Chondrocyte (in vitro differentiated cells): ENCODE measurements at places on chromosomes 12 and 14.

GRCh38 chr12:90987101-90987500 lies 17.7 kb downstream of the EPYC start:
- no peak for DNase-seq
- H3K4me3 ChIP-seq: no peak overlapping the region

- peak overlapping the region; percentile 98 for H3K27ac ChIP-seq
- no peaks in the 10 kb centered on the region for H3K27me3 ChIP-seq
- DNase-seq: peak; percentile 98
Measured at GRCh38 chr14:21071225-21072030, 1.3 kb downstream of the ARHGEF40 start.

DNA sequence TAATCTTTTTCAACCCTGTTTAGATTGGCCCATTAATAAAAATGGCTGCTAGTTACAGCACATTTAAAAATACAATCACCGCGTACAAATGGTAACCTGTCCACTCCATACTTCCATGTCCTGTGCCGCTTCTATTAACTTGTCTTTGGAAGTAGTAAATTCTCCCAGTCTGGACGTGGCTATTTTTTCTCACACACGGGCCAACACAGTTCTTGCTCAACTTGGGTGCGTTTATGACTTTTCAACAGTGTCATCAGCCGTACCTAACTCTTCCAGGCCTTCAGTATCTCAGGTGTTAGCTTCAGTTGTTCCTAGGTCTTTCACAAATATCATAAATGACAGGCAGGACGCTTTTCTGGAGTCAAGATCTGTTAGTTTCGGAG lies 475 bp upstream of the PCNX1 start:
- no peak for DNase-seq
- peak overlapping the region; percentile 65 for H3K4me3 ChIP-seq
- peak overlapping the region; percentile 85 for H3K27ac ChIP-seq
- H3K36me3 ChIP-seq: no peaks in the 10 kb centered on the region
- no peaks in the 10 kb centered on the region for H3K27me3 ChIP-seq
- H3K4me1 ChIP-seq: peaks cover 43% of the 10 kb centered on the region

DNA sequence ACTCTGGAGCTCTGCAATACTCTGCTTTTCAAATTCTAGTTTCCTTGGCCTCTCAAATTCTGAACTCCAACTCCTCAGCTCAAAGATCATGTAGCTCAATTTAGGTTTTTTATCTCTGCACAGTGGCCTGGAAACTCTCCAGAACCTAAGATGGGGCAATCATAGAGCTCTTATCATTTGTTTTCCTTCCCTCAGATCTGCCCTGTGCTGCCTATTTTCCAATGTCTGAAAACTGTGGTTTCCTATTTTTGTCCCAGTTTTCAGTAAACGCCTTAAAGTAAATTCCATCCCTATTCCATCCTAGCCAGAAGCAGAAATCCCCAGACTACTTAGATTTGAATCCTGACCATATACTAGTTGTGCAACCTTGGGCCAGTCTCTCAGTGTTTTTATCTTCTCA lies 73.2 kb downstream of the CEP83 start:
- H3K36me3 ChIP-seq: peaks cover 16% of the 10 kb centered on the region
- H3K27me3 ChIP-seq: no peaks in the 10 kb centered on the region
- H3K27ac ChIP-seq: no peak overlapping the region
- DNase-seq: no peak

GRCh38 chr12:58356794-58357193 lies 415.4 kb downstream of the ATP23 start:
- no peak for DNase-seq
- no peak overlapping the region for H3K27ac ChIP-seq
- H3K4me3 ChIP-seq: no peak overlapping the region
- peaks cover 22% of the 10 kb centered on the region for H3K4me1 ChIP-seq
- no peaks in the 10 kb centered on the region for H3K27me3 ChIP-seq
- H3K36me3 ChIP-seq: no peaks in the 10 kb centered on the region

GRCh38 chr12:124555168-124556073 lies 12.0 kb downstream of the NCOR2 start:
- no peak overlapping the region for H3K27ac ChIP-seq
- no peak overlapping the region for H3K4me3 ChIP-seq
- peaks cover 52% of the 10 kb centered on the region for H3K4me1 ChIP-seq
- H3K27me3 ChIP-seq: no peaks in the 10 kb centered on the region
- H3K36me3 ChIP-seq: no peaks in the 10 kb centered on the region

DNA sequence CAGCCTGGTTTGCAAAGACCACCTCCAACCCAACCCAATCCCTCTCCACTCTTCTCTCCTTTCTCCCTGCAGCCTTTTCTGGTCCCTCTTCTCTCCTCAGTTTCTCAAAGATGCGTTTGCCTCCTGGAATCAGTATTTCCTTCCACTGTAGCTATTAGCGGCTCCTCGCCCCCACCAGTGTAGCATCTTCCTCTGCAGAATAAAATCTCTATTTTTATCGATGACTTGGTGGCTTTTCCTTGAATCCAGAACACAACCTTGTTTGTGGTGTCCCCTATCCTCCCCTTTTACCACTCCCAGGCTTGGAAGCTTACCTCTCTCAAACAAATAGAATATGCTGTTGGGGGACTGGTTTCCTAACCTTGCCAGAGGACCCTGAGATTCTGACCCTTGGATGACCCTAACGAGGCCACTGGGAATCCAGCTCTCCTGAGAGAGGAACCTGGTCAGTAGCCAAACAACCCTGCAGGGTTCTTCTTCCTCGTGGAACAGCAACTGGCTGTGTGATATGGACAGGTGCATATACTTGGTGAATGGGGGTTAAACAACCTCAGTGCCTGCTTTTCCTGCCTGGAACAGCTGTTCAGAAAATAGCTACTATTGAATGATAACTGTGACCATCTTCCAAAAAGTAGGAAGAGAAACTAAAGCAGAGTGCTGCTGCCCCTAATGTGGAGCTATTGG lies 4.4 kb downstream of the WNT1 start:
- H3K4me3 ChIP-seq: no peak overlapping the region
- H3K4me1 ChIP-seq: peaks cover 54% of the 10 kb centered on the region
- H3K36me3 ChIP-seq: peaks cover 2% of the 10 kb centered on the region
- no peak for DNase-seq

DNA sequence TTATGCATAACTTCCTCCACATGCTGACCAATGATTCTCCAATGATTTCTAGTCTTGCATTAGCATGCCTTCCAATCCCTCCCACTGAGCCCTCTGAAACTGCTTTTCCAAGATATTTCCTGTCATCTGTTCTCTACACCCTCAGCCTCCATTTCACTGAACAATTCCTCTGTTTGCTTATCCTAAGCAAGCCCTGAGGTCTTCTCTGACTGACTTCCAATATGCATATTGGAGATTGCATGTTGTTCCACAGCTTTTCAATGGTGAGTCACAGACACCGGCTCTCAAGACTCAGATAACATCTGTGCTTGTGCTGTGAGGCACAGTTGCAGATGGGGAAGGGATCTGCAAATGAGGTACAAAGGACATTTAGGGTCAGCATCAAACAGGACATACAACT lies 141.0 kb downstream of the SLC16A7 start:
- peaks cover 17% of the 10 kb centered on the region for H3K4me1 ChIP-seq
- H3K27ac ChIP-seq: no peak overlapping the region
- H3K36me3 ChIP-seq: no peaks in the 10 kb centered on the region
- H3K4me3 ChIP-seq: no peak overlapping the region
- DNase-seq: no peak
- no peaks in the 10 kb centered on the region for H3K27me3 ChIP-seq

- no peak overlapping the region for H3K4me3 ChIP-seq
- no peaks in the 10 kb centered on the region for H3K27me3 ChIP-seq
- peaks cover 79% of the 10 kb centered on the region for H3K4me1 ChIP-seq
- DNase-seq: no peak
- H3K27ac ChIP-seq: peak overlapping the region; percentile 86
Measured at GRCh38 chr14:68145539-68145938, 326.0 kb downstream of the RAD51B start.

DNA sequence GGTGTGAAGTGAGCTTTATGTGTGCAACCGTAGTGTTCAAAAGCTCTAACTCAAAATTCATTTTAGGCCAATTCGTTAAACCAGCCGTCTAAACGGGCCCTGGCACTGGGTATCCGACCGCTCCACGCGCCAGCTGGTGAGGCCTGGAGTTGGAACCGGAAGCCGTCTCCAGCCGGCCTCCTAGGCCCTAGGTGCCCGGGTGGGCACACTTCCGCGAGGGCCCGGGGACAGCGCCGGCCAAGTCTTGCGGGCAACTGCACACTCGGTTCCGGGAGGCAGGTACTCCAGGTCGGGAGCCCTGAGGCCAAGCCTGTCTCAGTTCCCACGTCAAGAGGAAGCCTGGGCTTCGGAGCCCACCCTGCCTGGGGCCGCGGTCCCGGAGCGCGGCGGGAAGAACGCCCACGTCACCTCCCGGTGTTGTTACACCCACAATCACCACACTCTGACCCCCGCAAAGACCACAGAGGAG lies 16.2 kb downstream of the OTX2 start:
- H3K27me3 ChIP-seq: peaks cover 66% of the 10 kb centered on the region
- H3K27ac ChIP-seq: no peak overlapping the region
- H3K36me3 ChIP-seq: no peaks in the 10 kb centered on the region
- H3K4me3 ChIP-seq: no peak overlapping the region

GRCh38 chr12:18580291-18580690 lies 157.5 kb downstream of the PLCZ1 start:
- H3K4me1 ChIP-seq: peaks cover 3% of the 10 kb centered on the region
- no peak for DNase-seq
- no peaks in the 10 kb centered on the region for H3K27me3 ChIP-seq
- no peak overlapping the region for H3K27ac ChIP-seq
- H3K36me3 ChIP-seq: peaks cover 2% of the 10 kb centered on the region
- no peak overlapping the region for H3K4me3 ChIP-seq

DNA sequence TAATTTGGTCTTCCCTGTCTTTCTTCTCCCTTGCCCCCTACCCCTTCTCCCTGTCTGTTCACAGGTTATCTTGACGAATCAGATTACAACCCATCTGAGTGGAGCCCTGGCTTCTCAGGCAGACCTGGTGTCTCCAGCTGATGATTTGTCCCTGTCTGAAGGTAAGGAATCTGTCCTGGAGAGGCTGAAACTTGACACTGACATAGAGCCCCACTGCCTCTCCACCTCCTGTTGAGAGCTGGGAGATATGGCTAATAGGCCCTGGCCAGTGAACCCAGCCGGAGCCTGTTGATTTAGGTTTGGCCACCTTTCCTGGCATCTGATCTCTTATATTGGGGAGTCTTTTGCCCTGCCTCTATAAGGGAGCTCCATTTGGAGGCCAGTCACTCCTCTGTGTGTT lies 472.2 kb downstream of the RAD51B start:
- no peak overlapping the region for H3K4me3 ChIP-seq
- no peak for DNase-seq
- no peak overlapping the region for H3K27ac ChIP-seq
- no peaks in the 10 kb centered on the region for H3K27me3 ChIP-seq

GRCh38 chr14:100905166-100905565 lies 1.6 kb upstream of the RTL1 start:
- H3K36me3 ChIP-seq: peaks cover 2% of the 10 kb centered on the region
- H3K4me3 ChIP-seq: peak overlapping the region; percentile 76
- DNase-seq: peak; percentile 60
- peaks cover 18% of the 10 kb centered on the region for H3K4me1 ChIP-seq
- H3K27ac ChIP-seq: no peak overlapping the region

DNA sequence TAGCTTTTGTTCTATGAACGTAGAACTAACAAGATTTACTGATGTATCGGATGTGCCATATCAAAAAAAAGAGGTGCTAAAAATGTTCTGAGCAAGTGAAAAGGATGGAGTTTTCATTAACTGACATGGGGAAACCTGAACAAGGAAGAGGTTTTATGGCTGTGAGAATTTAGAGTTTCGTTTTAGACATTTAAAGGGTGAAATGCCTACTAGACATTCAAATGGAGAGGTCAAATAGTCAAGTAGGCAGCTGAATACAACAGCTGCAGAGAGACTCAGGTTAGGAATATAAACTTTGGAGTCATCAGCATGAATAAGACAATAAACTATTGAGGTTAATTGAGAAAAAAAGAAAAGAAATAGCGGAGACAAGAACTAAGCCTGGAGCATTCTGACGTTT lies 364.9 kb upstream of the GARIN6 start:
- no peaks in the 10 kb centered on the region for H3K27me3 ChIP-seq
- no peak for DNase-seq
- H3K27ac ChIP-seq: no peak overlapping the region
- H3K4me3 ChIP-seq: no peak overlapping the region
- no peaks in the 10 kb centered on the region for H3K4me1 ChIP-seq
- H3K36me3 ChIP-seq: no peaks in the 10 kb centered on the region

- peak overlapping the region; percentile 88 for H3K27ac ChIP-seq
- peaks cover 2% of the 10 kb centered on the region for H3K36me3 ChIP-seq
- peaks cover 73% of the 10 kb centered on the region for H3K4me1 ChIP-seq
- no peaks in the 10 kb centered on the region for H3K27me3 ChIP-seq
- H3K4me3 ChIP-seq: no peak overlapping the region
Measured at GRCh38 chr12:91138337-91138920, 27.1 kb upstream of the LUM start.

DNA sequence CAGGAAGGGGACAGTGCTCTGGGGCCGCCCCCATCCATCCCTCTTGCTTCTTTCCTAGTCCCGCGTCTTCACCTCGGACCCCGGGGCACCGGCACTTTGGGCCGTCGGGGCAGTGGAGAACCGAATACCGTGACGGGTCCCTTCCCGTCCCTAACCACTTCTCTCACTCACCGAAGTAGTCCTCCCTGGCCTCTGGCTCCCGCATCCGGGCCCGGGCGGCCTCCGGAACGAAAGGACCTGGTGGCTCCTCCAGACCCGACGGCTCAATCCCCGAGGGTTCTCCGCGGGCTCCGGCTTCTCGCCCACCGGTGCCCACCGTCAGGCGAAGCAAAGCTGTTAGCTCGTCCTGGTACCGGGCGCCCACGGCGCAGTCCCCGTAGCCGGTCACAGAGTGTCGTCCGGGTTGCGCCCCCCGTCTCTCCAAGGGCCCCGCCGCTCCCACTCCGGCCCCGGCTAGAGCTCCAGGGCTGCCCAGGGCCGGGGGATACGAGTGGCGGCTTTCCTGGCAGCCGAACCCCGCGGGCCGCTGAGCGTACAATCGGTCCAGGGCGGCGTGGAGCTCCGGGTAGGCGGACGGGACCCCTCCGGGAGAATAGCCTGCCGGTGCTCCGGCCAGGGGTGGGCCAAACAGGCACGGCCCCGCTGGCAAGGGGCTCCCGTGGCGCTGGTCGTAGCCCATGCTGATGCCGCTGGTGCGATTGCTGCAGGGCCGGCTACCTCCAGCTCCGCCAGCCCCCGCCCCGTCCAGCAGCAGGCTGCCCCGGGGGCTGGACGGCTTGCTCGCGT lies 1.1 kb downstream of the AJUBA start:
- H3K4me1 ChIP-seq: peaks cover 42% of the 10 kb centered on the region
- no peaks in the 10 kb centered on the region for H3K27me3 ChIP-seq
- DNase-seq: no peak
- peak overlapping the region; percentile 87 for H3K27ac ChIP-seq

- H3K4me1 ChIP-seq: peaks cover 12% of the 10 kb centered on the region
- DNase-seq: no peak
- H3K4me3 ChIP-seq: no peak overlapping the region
- peaks cover 12% of the 10 kb centered on the region for H3K36me3 ChIP-seq
- H3K27me3 ChIP-seq: no peaks in the 10 kb centered on the region
Measured at GRCh38 chr14:92646952-92647796, 101.3 kb downstream of the LGMN start.

DNA sequence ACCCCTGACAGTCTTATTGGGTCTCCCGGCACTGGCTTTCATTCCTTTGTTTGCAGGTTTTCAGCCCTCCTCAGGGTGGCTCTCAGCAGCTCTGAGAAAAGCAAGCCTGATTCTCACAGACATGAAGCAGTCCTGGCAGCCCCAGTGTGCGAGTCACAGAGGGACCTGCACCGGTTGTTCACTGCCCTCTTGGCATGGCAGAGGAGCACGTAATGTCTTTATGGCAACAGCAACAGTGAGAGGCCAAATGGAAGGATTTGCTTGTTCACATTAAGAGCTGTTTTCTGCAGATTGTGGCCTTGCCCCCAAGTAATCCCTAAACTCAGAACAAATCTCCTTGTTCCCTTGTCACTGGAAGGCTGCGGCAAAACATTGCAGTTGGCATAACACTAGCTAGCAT lies 3.4 kb downstream of the KCNA5 start:
- no peak for DNase-seq
- H3K27me3 ChIP-seq: peaks cover 59% of the 10 kb centered on the region
- peak overlapping the region; percentile 46 for H3K4me3 ChIP-seq
